ENCODE measurements at places on chromosomes 12 and 14.

DNA sequence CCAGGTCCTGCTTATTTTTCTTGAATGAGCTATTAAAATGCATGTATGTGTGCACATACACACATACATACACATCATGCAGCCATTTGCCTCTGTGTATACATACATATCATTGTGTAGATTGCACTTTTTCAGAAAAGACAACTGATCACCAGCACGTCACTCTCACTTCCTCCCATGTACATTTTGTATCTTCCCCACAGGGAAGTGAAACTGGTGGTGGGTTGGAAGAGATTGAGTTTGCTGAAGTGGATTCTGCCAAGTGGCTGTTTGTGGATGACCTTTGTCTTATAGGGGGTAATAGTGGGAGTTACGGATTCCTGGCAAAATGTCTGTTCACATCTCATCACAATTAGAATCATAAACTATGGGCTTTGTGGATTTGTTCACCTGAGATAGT, 448.6 kb downstream of the RAD51B start:
- DNase-seq, result no peak

DNA sequence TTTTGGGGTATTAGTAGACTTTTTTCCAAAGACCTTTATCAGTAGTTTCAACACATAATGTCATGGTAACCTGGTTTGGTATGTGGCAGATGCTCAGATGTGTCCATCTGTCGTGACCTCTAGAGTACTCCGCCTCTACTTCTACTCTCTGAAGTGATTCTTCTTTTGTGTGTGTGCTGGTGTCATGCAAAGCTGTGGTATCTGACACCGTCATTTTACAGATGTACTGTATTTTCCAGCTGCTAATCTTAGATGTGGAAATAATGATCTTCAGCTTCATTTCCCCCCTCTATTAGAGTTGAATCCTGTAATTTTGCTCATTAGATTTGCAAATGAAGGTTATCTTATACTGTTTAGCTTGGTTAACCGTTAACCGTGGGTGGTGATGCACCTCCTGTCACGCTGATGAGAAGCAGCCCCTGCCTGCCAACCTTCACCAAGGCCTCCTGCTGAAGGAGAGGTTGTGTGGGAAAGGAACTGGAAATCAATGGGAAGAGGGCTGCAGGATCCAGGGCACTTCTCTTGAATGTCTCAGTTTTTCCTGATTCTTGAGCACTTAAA, 222.4 kb upstream of the AMIGO2 start:
- no peak for DNase-seq

- no peak for DNase-seq
Measured at GRCh38 chr12:131457028-131457310, 253.9 kb upstream of the SFSWAP start.

DNA sequence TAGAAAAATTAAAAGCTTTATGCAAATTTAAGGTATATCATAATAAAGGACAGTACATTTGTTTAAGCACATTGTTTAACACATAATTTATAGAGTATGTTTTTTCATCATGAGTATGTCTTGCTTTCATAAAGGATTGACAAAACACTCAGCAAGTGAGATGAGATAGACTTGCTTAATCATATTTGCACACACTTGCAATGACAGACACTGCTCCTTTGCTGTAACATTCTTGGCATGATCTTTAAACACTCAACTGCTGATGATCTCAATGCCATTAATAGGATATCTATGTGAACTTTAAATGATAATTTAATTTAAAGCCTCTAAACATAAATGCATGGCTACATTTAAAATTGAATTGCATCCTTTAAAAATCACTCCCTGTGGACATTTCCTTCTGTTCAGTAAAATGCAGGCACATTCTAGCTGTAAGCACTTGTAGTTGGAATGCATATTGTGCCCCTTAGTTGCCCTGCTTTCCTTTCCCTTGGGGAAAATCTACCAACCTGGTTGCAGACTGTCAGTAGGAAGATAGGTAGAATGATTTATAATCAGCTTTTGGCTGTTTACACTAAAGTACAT, 979.0 kb downstream of the TMTC2 start:
- no peak for DNase-seq

DNA sequence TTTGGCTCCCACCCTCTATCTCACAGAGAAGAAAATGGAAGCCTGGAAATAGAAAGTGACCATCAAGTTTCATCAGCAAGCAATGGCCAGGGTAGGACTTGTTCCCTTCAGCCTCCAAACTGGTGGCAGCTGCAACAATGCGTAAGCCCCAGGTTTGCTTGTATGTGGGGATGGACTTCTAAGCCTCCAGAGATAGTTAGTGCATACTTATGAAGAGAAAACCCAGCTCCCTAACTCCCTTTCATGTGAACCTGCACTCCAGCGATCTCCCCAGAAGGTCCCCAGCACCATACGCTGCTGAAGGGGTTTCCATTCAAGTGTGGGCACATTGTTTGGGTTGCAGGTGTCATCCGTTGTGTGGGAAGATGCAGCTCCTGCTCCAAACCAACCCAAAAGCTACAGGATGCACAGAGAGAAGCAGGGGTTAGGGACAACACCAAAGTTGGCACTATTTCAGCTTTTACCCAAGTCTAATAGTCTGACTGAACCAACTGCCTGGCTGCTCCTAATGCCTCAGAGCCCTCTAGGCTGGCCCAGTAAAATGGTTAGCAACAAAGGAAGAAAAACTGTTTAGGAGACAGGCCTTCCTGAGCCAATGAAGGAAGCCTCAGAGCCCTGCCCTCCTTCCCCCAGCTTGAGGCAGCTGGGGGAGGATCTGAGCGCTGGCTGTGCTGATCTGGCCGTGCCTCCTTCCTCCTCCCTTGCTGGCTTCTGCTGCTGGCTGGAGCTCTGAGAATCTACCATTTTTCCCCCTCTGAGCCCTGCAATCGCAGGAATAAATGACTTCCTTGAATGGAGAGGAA, 12.3 kb downstream of the ZFP36L1 start:
- no peak for DNase-seq

GRCh38 chr14:52080808-52081755, 12.2 kb upstream of the NID2 start:
- no peak for DNase-seq

- no peak for DNase-seq
Measured at GRCh38 chr12:130336723-130337487, 782 bp upstream of the PIWIL1 start.

GRCh38 chr12:98259693-98260092, 255.7 kb upstream of the TMPO start:
- DNase-seq, result no peak

All from stimulated activated CD4-positive, alpha-beta T cell treated with anti-CD3 and anti-CD28 coated beads, TNF-alpha, amount 100 ng/mL, for 4 hours (primary cell).